ENCODE measurements at places on chromosomes 2 and 18.

- H3K27ac ChIP-seq = no peak overlapping the region
- DNase-seq = no peak
- H3K27me3 ChIP-seq = no peaks in the 10 kb centered on the region
- H3K36me3 ChIP-seq = no peaks in the 10 kb centered on the region
- no peak overlapping the region for H3K4me3 ChIP-seq
Observed at GRCh38 chr2:94725543-94725942, 145.7 kb upstream of the TEKT4 start.

GRCh38 chr2:242030858-242031257 lies 161.3 kb downstream of the RTP5 start:
- no peak overlapping the region for H3K27ac ChIP-seq
- H3K4me1 ChIP-seq = no peaks in the 10 kb centered on the region
- no peaks in the 10 kb centered on the region for H3K27me3 ChIP-seq
- H3K36me3 ChIP-seq = no peaks in the 10 kb centered on the region

DNA sequence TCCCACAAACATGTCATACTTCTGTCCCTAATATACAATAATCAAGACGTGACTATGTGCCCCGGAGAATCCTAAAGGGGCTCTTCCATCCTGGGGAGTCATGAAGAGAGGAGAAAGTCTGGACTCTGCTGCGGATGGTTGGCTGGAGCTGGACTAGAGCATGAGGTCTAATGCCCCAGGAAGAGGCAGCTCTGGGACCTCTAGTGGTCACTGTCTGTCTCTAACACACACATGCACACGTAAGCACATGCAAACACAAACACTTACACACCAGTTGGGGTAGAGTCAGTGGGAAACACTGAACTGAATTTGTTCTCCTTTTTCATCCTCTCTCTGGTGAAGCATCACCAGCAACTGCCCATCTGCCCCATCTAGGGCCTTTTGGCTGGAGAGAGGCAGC lies 271.6 kb downstream of the TDRD15 start:
- no peaks in the 10 kb centered on the region for H3K27me3 ChIP-seq
- no peak overlapping the region for H3K27ac ChIP-seq
- no peaks in the 10 kb centered on the region for H3K36me3 ChIP-seq
- H3K4me3 ChIP-seq = no peak overlapping the region

- no peaks in the 10 kb centered on the region for H3K4me1 ChIP-seq
- DNase-seq = no peak
- H3K27ac ChIP-seq = no peak overlapping the region
- H3K36me3 ChIP-seq = no peaks in the 10 kb centered on the region
- H3K4me3 ChIP-seq = no peak overlapping the region
Observed at GRCh38 chr18:4510711-4511110, 55.6 kb upstream of the DLGAP1 start.

GRCh38 chr2:145221032-145221431 lies 701.1 kb upstream of the ZEB2 start:
- H3K4me3 ChIP-seq = no peak overlapping the region
- no peaks in the 10 kb centered on the region for H3K27me3 ChIP-seq
- H3K4me1 ChIP-seq = no peaks in the 10 kb centered on the region
- H3K36me3 ChIP-seq = no peaks in the 10 kb centered on the region
- no peak overlapping the region for H3K27ac ChIP-seq

- H3K4me3 ChIP-seq = no peak overlapping the region
- H3K27me3 ChIP-seq = no peaks in the 10 kb centered on the region
- no peak overlapping the region for H3K27ac ChIP-seq
- no peak for DNase-seq
- peaks cover 8% of the 10 kb centered on the region for H3K4me1 ChIP-seq
Observed at GRCh38 chr2:28084564-28084963, 194.0 kb downstream of the BABAM2 start.

- H3K4me3 ChIP-seq = no peak overlapping the region
- H3K4me1 ChIP-seq = peaks cover 37% of the 10 kb centered on the region
- no peak for DNase-seq
- H3K27ac ChIP-seq = no peak overlapping the region
- no peaks in the 10 kb centered on the region for H3K27me3 ChIP-seq
Observed at GRCh38 chr2:134122610-134123009, 131.3 kb upstream of the MGAT5 start.

- no peaks in the 10 kb centered on the region for H3K27me3 ChIP-seq
- no peak overlapping the region for H3K27ac ChIP-seq
- DNase-seq = no peak
- H3K4me3 ChIP-seq = no peak overlapping the region
Observed at GRCh38 chr2:117127680-117128079, 686.8 kb upstream of the DDX18 start.

DNA sequence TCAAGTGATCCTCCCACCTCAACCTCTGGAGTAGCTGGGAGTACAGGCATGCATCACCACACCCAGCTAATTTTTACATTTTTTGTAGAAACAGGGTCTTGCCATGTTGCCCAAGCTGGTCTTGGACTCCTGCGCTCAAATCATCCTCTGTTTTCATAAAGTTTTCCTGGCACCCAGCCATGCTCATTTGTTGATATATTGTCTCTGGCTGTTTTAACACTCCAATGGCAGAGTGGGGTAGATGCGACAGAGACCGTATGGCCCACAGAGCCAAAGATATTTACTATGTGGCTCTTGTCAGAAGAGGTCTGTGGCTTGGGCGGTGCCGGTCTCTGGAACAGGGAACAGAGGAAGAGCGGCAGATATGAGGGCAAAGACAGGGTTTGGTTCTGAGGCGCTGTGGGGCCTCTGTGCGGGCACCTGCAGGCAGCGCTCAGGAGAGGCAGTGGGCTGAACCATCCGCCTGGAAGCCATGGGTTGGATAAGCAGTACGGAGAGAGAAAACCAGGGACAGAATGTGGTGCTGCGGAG lies 50.2 kb downstream of the CENPO start:
- no peaks in the 10 kb centered on the region for H3K27me3 ChIP-seq
- DNase-seq = no peak
- H3K27ac ChIP-seq = no peak overlapping the region
- H3K4me3 ChIP-seq = no peak overlapping the region
- H3K4me1 ChIP-seq = no peaks in the 10 kb centered on the region

DNA sequence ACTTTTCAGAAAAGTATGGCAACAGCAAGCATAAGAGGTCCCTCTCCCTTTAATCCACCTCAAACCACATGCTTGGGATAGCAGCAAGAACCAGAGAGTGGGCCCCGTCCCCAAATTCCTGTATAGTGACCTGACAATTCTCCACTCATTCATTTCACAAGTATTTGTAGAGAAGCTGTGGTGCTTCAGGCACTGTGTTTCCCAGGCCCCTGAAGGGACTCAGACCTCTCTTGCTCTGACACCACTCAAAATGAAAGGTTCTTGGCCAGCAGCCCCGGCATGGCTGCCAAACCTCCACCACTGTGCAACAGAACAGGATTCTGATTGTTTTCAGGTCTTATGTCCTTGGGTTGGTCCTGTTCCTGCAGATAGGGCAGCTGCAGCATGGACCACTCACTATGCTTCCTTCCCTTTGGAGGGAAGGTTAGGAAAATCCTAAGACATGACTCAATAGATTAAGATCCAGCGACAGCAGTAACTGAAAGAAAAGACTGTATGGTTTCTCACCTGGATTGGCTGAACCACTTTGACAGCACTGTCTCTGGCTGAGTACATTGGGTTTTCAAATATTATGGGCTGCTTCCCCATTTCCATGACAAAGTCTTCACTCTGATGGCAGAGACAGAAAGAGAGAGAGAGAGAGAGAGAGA lies 67.6 kb downstream of the DHRS9 start:
- H3K27ac ChIP-seq = no peak overlapping the region
- H3K27me3 ChIP-seq = no peaks in the 10 kb centered on the region
- no peak overlapping the region for H3K4me3 ChIP-seq
- H3K36me3 ChIP-seq = no peaks in the 10 kb centered on the region
- no peaks in the 10 kb centered on the region for H3K4me1 ChIP-seq

DNA sequence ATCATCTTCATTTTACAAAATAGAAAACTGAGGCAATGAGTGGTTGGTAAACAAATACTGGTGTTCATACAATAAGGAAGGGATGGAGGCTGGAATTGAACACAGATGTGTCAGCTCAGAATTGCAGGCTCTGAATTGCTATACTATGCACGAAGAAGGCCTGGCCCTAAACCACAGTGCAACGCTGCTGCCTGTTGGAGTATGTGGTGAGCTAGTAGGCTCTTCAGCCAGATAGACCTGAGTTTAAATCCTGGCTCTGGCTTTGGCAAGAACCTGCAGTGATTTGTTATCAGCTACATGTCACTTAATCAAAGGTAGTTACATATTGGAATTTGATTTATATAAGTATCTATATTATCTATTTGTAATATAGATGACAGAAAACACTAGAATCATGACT lies 1602.4 kb upstream of the CELF4 start:
- no peak overlapping the region for H3K4me3 ChIP-seq
- H3K36me3 ChIP-seq = no peaks in the 10 kb centered on the region
- no peak overlapping the region for H3K27ac ChIP-seq
- DNase-seq = no peak
- H3K4me1 ChIP-seq = no peaks in the 10 kb centered on the region

- peaks cover 67% of the 10 kb centered on the region for H3K4me1 ChIP-seq
- no peak overlapping the region for H3K27ac ChIP-seq
- DNase-seq = no peak
- H3K36me3 ChIP-seq = no peaks in the 10 kb centered on the region
- H3K4me3 ChIP-seq = peak overlapping the region; percentile 9
Observed at GRCh38 chr2:105795575-105795934, 50.8 kb downstream of the NCK2 start.

DNA sequence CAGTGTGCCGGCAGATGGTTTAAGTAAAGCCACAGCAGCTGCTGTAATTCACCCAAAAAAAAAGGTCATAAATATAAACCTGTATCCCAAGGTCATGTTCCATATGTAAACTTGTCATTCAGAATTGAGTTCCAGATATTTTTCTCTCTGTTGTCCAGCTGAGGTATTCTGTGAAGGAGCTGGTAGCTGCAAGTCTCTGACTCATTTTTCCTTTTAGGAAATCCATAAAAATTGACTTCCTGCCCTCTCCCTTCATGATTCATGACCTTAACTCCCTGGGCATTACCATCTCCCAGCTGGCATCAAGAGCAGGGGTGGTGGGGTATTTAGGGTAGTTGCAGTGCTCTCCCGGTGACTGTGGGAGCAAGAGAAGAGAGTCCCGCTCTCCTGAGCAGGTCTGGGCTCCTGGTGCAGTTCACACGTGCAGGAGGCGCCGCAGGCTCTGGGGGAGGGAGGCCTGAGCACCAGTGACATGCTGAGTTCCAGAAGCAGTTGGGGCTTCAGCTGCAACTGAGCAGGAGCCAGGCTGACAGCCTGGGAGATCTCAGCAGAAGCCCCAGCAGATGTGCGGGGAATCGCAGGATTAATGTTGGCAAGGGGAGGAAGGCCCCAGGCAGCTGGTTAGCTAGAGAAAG lies 192.6 kb downstream of the MGAT5 start:
- H3K27ac ChIP-seq = no peak overlapping the region
- H3K27me3 ChIP-seq = no peaks in the 10 kb centered on the region
- H3K36me3 ChIP-seq = peaks cover 15% of the 10 kb centered on the region
- no peak overlapping the region for H3K4me3 ChIP-seq
- no peaks in the 10 kb centered on the region for H3K4me1 ChIP-seq
- no peak for DNase-seq

- no peak overlapping the region for H3K4me3 ChIP-seq
- DNase-seq = no peak
- H3K36me3 ChIP-seq = no peaks in the 10 kb centered on the region
- no peaks in the 10 kb centered on the region for H3K27me3 ChIP-seq
- H3K4me1 ChIP-seq = no peaks in the 10 kb centered on the region
Observed at GRCh38 chr2:169072163-169072925, 3.0 kb downstream of the DHRS9 start.

DNA sequence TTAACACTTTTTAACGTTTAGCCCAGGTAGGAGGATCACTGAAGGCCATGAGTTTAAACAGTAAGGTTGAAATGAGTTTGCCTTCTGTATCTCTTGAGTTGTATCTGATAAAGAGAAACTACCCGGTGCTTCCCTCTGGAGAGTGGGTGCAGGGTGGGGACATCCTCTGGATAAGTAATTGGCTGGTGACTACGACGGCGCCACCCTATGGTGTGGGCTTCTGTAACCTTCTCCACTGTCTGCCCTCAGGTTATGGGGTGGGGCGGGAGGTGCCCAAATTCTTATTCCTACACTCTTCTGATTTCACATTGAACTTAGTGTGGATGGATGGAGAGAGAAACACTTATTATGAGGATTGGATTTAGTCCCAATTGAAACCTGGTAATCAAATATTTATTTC lies 68.8 kb downstream of the LDLRAD4 start:
- H3K27me3 ChIP-seq = no peaks in the 10 kb centered on the region
- no peak overlapping the region for H3K27ac ChIP-seq
- DNase-seq = no peak
- H3K4me3 ChIP-seq = no peak overlapping the region

- H3K27ac ChIP-seq = no peak overlapping the region
- H3K4me1 ChIP-seq = no peaks in the 10 kb centered on the region
- H3K27me3 ChIP-seq = no peaks in the 10 kb centered on the region
- no peak overlapping the region for H3K4me3 ChIP-seq
- no peak for DNase-seq
Observed at GRCh38 chr2:13542061-13542460, 825.3 kb downstream of the TRIB2 start.

DNA sequence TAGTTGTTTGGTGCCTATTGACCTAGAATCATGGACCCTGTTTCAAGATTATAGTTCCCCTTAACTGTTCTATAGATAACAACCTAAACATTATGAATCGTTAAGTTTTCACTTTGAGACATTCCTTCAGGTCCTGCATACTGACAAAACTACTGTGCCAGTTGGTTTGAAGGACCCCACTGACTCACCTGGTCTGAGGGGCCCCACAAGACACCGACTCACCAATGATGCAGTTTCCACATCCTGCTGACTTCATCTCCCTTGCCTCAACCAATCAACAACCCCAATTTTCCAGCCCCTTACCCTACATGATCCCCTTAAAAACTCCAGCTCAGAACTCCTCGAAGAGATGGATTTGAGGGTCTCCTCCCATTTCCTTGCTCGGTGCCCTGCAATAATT lies 89.6 kb upstream of the CCDC141 start:
- H3K4me1 ChIP-seq = no peaks in the 10 kb centered on the region
- H3K27me3 ChIP-seq = no peaks in the 10 kb centered on the region
- no peak for DNase-seq
- peaks cover 21% of the 10 kb centered on the region for H3K36me3 ChIP-seq
- no peak overlapping the region for H3K4me3 ChIP-seq
- no peak overlapping the region for H3K27ac ChIP-seq

- H3K36me3 ChIP-seq = no peaks in the 10 kb centered on the region
- DNase-seq = no peak
- peaks cover 16% of the 10 kb centered on the region for H3K4me1 ChIP-seq
- H3K27me3 ChIP-seq = no peaks in the 10 kb centered on the region
Observed at GRCh38 chr2:235052514-235053354, 100.9 kb downstream of the SH3BP4 start.

DNA sequence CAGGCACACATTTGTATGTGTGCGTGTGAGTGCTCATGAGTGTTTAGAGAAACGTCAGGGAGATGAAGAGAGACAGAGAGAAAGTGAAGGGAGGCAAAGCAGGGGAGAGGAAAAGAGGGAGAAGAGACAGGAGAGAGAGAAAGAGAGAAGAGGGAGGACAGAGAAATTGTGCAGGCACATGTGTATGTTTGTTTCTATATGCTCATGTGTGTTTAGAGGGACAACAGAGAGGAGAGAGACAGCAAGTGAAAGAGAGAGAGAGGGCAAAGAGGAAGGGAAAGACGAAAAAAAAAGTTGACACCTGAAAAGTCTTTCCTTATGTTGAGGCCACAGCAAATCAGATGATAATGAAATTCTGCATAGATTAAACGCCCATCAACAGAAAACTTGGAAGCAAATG lies 541.1 kb downstream of the TNS1 start:
- no peaks in the 10 kb centered on the region for H3K36me3 ChIP-seq
- peaks cover 17% of the 10 kb centered on the region for H3K4me1 ChIP-seq
- H3K27ac ChIP-seq = no peak overlapping the region
- H3K4me3 ChIP-seq = no peak overlapping the region
- no peaks in the 10 kb centered on the region for H3K27me3 ChIP-seq

All from thoracic aorta (tissue), 2 donors.